ENCODE measurements at places on chromosomes 3 and 15.

GRCh38 chr15:91916051-91916450, 62.5 kb downstream of the SLCO3A1 start:
- peaks cover 5% of the 10 kb centered on the region for H3K4me1 ChIP-seq
- no peak for DNase-seq
- no peaks in the 10 kb centered on the region for H3K27me3 ChIP-seq
- peaks cover 10% of the 10 kb centered on the region for H3K36me3 ChIP-seq

- H3K27ac ChIP-seq: no peak overlapping the region
- DNase-seq: no peak
- no peaks in the 10 kb centered on the region for H3K27me3 ChIP-seq
- no peaks in the 10 kb centered on the region for H3K4me1 ChIP-seq
- no peak overlapping the region for H3K4me3 ChIP-seq
Measured at GRCh38 chr3:13379201-13379830, 40.8 kb downstream of the NUP210 start.

DNA sequence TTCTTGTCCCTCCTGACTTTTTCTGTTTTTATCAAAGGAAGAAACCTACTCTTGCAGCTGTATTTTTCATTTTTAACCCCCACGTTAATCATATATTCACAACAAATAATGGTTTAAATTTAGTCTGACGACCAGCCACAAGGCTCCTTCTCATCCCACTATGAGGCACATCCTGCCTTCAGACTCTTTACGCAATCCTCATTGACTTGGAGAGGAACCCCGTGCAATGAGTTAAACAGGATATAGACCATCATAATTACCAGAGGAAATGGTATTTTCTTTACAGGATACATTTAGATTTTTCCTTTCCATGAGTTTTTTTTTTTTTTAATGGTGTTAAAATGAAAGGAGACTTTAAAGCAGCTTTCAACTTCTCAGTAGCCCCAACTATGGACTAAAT, 68.5 kb downstream of the WWTR1 start:
- H3K27ac ChIP-seq: no peak overlapping the region
- no peaks in the 10 kb centered on the region for H3K36me3 ChIP-seq
- H3K4me3 ChIP-seq: no peak overlapping the region
- DNase-seq: no peak
- H3K4me1 ChIP-seq: no peaks in the 10 kb centered on the region

- H3K4me1 ChIP-seq: no peaks in the 10 kb centered on the region
- H3K27ac ChIP-seq: no peak overlapping the region
- no peak overlapping the region for H3K4me3 ChIP-seq
- no peak for DNase-seq
- H3K36me3 ChIP-seq: no peaks in the 10 kb centered on the region
Measured at GRCh38 chr3:110754212-110754916, 317.3 kb upstream of the NECTIN3 start.

DNA sequence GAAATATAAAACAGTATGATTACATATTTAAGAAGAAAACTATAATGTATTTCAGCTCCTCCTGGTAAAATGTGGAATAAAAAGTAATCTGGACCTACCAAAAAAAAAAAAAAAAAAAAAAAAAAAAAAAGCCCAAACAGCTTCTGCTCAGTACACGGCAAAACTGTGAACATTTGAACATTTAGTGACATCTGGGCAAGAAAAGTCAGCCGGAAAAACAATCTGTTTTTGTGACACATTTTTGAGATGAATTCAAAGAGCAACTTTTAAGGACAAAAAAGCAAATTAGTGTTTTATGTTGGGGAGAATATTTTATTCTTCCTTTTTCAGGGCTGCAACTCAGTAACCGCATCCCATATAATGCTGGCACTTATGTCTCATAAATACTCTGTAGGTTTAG, 649.7 kb upstream of the KCNMB2 start:
- no peak for DNase-seq
- no peaks in the 10 kb centered on the region for H3K36me3 ChIP-seq
- H3K4me3 ChIP-seq: no peak overlapping the region
- peaks cover 6% of the 10 kb centered on the region for H3K4me1 ChIP-seq

DNA sequence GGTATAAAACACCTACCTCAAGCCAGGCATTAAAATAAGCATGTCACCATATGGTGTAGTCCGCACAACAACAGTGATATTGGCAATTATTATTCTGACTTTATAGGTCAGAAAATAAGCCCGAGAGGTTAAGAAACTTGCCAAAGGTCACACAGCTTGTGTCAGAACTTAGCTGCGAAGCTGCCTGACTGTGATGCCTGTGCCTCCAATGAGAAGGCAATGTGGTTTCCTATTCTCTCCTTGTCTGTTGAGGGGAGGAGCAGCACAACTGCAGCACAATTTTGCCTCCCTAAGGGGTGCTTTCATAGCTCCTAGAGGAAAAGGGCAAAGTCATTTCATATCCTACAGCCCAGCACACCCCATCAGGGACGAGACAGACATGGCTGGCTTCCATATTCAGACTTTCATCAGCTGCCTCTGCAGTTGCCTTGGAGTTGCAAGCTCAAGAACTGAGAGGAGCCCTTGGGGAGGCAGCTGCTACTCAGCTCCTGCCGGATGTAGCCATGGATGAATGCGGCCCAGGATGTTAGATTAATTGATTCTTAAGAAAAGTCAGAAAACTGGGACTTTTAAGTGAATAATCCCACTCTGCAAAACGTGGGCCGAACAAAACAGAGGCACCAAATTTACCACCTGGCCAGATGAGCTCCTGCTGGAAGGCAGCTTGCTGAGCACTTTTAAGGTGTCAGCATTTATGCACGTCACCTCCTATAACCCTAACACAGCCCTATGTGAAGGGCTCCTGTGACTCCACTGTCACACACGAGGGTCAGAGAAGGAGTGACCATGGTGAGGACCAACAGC, 38.5 kb downstream of the MYO5C start:
- peak overlapping the region; percentile 67 for H3K4me3 ChIP-seq
- peak overlapping the region; percentile 83 for H3K27ac ChIP-seq
- DNase-seq: peak; percentile 39
- H3K4me1 ChIP-seq: peaks cover 57% of the 10 kb centered on the region
- peaks cover 3% of the 10 kb centered on the region for H3K36me3 ChIP-seq

GRCh38 chr3:143865302-143865701, 17.0 kb upstream of the SLC9A9 start:
- H3K4me3 ChIP-seq: no peak overlapping the region
- DNase-seq: no peak
- H3K36me3 ChIP-seq: no peaks in the 10 kb centered on the region
- H3K27me3 ChIP-seq: peaks cover 2% of the 10 kb centered on the region
- H3K27ac ChIP-seq: no peak overlapping the region
- no peaks in the 10 kb centered on the region for H3K4me1 ChIP-seq

DNA sequence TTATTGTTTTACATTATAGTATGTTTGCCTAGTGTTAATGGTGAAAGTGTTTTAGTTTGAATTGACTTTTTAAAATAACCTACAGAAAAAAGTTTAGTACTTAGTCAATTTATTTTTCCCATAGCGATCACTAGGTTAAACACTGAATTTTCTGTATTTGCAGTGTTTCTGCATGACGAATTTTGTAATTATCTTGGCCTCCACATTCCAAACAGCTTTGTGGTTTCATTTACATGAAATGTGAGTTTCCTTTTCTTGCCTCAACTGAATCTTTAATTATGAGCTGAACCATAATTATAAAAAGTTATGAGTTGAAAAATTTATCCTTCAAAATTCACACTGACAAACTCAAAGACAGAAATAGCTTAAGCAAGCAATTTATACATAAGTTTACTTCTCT, 235.5 kb downstream of the CTNNB1 start:
- no peak for DNase-seq
- H3K4me1 ChIP-seq: no peaks in the 10 kb centered on the region
- H3K27ac ChIP-seq: no peak overlapping the region
- H3K27me3 ChIP-seq: no peaks in the 10 kb centered on the region
- no peak overlapping the region for H3K4me3 ChIP-seq
- no peaks in the 10 kb centered on the region for H3K36me3 ChIP-seq

DNA sequence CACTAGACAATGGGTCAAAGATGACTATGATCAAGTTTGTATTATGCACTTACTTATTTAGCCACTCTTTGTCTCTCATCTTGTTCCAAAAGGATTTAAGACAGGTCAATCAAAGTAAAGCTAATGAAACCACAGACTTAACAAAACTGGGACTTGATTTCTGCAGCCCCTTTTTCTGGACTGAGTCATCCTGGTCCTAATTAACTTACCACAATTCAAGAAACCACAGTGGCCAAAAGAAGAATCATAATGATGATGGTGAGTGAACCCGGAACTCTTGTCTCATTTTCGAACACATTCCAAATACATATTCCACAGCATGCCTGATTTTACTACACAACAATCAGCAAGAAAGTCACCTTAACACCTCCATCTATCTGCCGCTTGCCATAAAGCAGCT, 1333.0 kb downstream of the ROBO1 start:
- no peak overlapping the region for H3K4me3 ChIP-seq
- no peaks in the 10 kb centered on the region for H3K4me1 ChIP-seq
- no peak for DNase-seq
- no peaks in the 10 kb centered on the region for H3K36me3 ChIP-seq
- H3K27me3 ChIP-seq: no peaks in the 10 kb centered on the region

- no peak for DNase-seq
- H3K36me3 ChIP-seq: peaks cover 50% of the 10 kb centered on the region
- peaks cover 4% of the 10 kb centered on the region for H3K4me1 ChIP-seq
- H3K4me3 ChIP-seq: no peak overlapping the region
- no peak overlapping the region for H3K27ac ChIP-seq
- no peaks in the 10 kb centered on the region for H3K27me3 ChIP-seq
Measured at GRCh38 chr3:121809249-121809648, 25.6 kb downstream of the IQCB1 start.

DNA sequence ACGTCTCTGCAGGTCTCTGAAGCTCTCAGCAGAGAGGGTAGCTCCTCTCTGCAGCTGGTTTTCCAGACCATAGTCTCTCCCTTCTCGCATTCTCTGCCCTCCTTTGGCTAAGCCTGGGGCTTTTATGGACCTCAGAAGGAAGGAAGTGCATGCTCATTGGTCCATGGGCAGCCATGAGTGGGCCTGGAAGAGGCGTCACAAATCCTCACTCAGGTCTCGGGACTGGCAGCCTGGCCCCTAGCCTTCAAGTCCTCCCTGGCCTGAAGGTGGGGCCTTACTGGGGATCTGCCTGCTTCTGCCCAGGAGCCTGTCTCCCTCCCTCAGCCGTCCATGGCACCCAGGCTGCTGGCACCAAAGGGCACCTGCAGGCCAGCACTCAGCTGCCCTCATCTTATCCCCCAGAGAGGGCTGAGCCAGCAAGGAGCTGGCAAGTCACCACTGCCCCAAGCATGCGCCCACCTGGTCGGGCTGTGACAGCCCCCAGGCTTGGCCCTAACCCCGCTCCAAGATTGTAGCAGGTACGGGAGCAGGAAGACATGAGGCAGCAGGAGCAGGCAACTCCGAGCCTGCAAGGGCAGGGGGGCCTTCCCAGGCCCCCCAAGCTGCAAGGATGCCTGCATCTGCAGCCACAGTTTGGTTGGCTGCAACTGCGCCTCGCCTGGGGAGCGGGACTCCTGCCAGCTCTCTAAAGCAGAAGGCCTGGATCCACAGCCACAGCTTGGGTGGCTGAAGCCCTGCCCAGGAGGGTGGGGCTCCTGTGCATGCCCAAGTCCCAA, 37.4 kb downstream of the GHSR start:
- H3K4me1 ChIP-seq: no peaks in the 10 kb centered on the region
- no peak overlapping the region for H3K27ac ChIP-seq
- no peak overlapping the region for H3K4me3 ChIP-seq
- H3K36me3 ChIP-seq: no peaks in the 10 kb centered on the region
- H3K27me3 ChIP-seq: peaks cover 29% of the 10 kb centered on the region

DNA sequence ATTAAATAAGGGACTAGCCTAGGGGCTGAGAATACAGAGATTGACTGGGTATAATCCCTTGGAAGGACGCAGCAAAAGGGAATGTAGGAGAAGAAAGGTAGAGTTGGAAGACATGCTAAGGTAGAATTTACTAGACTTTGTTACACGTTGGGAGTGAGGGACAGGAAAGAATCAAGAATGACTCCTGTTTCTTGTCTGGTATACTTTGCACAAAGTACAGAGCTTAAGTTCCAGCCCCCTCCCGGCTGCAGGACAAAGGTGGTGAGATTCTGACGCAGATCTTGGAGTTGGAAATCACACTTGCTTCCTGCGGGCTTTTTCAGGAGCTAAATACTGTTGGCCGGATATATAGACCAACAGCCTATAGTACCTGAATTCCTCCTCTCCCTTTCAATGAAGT, 895 bp downstream of the HYKK start:
- peaks cover 22% of the 10 kb centered on the region for H3K4me1 ChIP-seq
- H3K4me3 ChIP-seq: peak overlapping the region; percentile 77
- DNase-seq: no peak
- H3K36me3 ChIP-seq: no peaks in the 10 kb centered on the region
- H3K27me3 ChIP-seq: peaks cover 11% of the 10 kb centered on the region

DNA sequence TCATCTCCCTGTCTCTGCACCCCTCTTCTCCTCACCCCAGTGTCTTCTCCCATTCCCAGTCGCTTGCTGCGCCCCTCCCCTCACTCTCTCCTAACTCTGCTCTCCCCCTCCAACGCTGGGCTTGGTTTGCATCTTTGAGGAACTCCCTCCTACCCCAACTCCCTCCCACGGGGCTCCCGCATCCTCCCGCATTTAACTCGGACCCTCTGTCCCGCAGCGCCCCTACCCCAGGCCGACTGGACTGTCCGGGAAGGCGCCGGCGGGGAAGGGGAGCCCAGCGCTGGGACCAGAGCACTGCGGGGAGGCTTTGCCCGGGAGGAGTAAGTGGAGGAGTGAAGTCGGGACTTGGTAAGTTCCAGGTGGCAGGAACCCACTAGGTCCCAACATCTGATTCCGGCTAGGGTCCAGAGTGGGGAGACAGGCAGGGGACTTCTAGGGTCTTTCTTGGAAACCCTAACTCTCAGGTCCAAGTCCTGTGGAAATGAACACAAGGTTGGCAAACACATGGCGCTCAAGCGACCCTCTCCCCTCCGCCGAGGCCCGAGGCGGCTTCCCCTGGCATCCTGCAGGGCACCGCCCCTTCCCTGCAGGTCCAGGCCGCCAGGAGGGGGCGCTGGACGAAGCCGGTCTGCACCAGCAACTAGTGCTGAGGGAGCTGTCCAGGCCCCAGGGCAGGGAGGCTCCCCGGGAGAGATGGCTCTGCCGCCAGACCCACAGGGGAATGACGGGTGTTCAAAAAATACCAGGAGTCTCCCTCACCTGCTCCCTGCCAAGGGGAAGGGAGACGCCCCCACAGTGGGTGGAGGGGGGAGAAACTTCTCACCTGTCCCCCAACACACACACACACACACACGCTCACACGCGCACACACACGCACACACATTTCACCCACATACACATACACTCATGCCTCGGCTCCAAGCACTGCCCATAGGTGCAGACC, 53.2 kb downstream of the LHFPL4 start:
- H3K36me3 ChIP-seq: no peaks in the 10 kb centered on the region
- peak; percentile 75 for DNase-seq
- H3K4me1 ChIP-seq: peaks cover 3% of the 10 kb centered on the region
- H3K27me3 ChIP-seq: peaks cover 19% of the 10 kb centered on the region
- no peak overlapping the region for H3K4me3 ChIP-seq

DNA sequence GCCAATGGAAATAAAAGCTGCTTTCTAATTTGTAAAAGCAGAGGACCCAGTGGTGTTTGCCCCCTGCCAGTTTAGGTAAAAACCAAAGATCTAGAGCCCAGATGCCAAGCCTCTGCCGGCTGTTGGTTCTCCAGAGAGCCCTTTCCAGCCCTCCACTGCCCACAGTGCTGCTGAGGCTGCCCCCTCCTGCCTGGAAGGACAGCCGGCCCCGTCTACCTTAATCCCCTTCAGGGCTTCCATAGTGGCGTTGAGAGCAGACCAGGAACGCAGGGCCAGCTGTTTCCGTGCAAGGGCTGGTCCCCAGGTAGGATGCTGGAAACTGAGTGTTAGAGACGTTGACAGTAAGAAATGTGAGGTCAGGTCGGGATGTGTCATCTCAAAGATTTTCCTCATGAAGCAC, 6.9 kb downstream of the ST8SIA2 start:
- H3K4me1 ChIP-seq: no peaks in the 10 kb centered on the region
- peaks cover 18% of the 10 kb centered on the region for H3K27me3 ChIP-seq
- H3K27ac ChIP-seq: no peak overlapping the region
- no peaks in the 10 kb centered on the region for H3K36me3 ChIP-seq

Data from activated CD8-positive, alpha-beta T cell treated with anti-CD3 and anti-CD28 coated beads, Interleukin-2, amount 10 ng/mL, durations not matched to agents 7 days and 5 days (primary cell).